ENCODE measurements at places on chromosomes 1 and 21.

GRCh38 chr1:150072959-150073358 is 5.4 kb downstream of the VPS45 start:
- DNase-seq, result no peak

DNA sequence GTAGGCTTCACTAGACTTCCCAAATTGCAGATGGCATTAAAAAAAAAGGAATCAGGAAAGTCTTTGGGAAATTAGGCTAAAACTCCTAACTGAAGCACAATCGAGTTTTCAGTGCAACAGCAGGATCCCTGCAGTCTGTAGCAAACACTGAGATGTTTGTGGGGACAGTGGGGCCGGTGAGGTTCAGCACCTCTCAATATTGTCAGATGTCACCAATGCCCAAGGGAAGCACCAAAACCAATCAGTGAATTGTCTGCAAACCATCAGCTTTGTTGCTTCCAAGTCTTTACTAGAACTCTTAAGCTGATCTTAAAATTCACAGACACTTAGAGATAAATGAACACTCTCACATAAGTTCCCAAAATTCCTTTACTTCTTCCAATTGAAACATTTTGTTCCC is 2.6 kb downstream of the ERG start:
- no peak for DNase-seq

GRCh38 chr1:222596696-222597095 is 7.0 kb upstream of the TAF1A start:
- DNase-seq, result no peak

DNA sequence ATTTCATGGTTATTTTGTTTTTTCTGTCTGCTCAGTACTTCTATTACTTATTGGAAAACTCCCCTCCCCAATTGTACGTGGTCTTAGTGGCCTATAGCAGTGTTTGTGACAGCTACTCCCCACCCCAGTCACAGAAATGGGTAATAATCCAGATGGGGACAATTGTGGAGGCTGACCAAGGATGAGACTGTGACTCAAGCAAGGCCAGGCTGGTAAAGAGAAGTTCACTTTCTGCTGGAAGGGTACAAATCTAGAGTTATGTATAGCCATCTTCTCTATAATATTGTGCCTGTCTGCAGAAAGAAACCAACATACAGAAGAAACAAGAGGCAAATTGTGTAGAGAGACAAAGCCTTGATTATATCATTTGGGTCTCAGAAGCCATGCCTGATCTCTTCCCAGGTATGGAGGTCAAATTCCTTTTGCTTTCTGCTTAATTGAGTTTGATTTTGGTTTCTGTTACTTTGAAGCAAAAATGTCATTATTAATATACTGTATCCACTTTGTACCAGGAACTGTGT is 270.4 kb downstream of the HLX start:
- no peak for DNase-seq

DNA sequence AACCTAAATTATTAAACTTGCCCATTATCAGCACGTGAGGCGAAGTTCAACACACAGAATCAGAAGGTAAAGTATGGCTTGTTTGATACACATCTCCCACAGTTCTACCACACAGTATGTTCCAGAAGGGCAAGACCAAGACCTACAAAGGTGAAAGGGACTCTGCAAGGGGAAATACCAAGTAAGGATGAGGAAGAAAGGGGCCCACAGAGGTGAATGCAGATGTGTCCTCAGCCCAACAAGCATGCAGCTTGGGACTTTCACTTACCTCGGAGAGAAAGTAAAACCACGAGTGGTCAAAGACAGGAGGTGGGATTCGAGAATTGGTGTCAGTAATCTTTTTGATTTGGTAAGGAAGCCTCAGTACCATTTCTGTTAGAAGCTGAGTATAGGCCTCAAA is 85.8 kb downstream of the UBR4 start:
- no peak for DNase-seq

GRCh38 chr1:8476006-8476405 is 158.1 kb downstream of the SLC45A1 start:
- DNase-seq, result no peak

Data from Panc1 (cell line).